ENCODE measurements at places on chromosomes 7 and 10. TPM values are rescaled to one million over a fixed set of nuclear protein-coding genes. Genes with fewer than 3 reads are reported as not detected.

- no peak for DNase-seq
Observed at GRCh38 chr10:123808906-123809305, 82.7 kb downstream of the CPXM2 start.

- DNase-seq = peak; percentile 76
Observed at GRCh38 chr7:47218378-47219176, 363.3 kb downstream of the TNS3 start.

PNLIPRP1 gene
- not detected for total RNA-seq

PVRIG gene
- total RNA-seq = not detected
